ENCODE measurements at places on chromosomes 12 and 14.

GRCh38 chr12:25993901-25994651, 35.6 kb downstream of the RASSF8 start:
- no peak for DNase-seq

GRCh38 chr12:106030210-106031071, 108.3 kb downstream of the NUAK1 start:
- DNase-seq = no peak

GRCh38 chr14:38749936-38750335, 353.1 kb downstream of the SEC23A start:
- DNase-seq = no peak

GRCh38 chr14:61836807-61837206, 74.6 kb downstream of the SNAPC1 start:
- DNase-seq = no peak

DNA sequence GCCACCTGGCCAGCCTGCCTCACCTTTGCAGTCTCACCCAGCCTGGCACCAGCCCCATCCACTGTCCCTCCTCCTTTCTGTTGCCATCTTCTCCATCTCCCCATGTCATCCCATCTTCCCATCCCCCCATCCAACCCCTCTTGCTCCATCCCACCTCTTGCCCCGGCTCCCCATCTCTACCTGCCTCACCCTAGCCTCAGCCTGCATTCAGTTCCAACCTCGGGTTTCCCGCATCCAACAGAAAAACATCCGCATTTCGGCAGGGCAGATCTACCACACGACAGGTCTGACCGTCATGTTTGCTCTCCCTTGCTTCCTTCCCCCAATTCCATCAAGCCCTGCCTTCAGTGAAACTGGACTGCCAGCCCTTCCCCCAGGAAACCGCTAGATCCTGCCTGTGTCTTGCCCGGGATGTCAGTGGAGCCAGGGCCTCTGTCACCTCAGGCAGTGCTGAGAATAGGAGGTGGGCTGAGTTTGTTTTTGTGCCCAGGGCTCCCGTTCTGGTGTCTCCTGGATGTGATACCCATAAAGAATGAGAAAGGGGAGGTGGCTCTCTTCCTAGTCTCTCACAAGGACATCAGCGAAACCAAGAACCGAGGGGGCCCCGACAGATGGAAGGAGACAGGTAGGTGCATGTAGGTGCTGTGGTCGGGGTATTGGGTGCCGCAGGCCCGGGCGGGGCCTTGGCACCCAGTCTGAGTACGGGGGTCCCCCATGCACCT, 2.5 kb downstream of the KCNH3 start:
- DNase-seq = no peak

DNA sequence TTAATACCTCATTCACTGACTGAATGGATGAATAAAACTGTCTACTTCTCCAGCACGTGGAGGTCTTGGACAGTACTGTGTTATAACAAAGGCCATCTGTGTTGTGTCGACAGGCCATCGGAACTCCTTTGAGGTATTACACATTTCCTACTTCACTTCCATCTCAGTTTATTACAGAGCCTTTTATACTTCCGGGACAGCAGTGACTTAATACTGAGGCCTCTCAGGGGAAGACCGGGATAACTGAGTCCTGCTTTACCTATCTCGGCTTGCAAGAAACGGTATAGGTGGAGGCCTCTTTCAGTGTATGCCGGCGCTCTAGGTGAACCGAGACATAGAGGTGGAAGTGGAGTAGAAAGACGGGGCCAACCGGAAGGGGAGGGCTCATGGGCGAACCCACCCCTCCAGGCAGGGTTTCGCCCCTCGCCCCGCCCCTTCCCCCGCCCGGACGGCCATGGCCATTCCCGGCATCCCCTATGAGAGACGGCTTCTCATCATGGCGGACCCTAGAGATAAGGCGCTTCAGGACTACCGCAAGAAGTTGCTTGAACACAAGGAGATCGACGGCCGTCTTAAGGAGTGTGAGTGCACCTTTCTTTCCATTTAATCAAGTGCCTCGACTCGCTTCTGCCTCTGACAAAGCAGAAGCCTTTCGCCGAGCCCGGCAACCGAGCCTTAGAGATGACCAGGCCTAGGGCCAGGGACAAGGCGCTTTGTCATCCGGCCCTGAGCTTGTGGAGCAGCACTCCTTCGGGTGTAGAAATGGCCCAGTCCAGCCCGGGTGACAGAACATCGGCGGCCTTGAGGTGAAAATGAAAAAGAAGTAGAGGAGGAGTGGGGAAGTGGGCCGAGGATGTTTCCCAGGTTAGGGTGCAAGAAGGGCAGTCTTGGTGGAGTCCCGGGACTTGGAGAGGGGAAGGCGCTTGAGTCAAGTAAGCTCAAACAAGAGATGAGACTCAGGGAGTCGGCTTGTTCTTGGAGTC, at the start of gene PSMC6:
TSS of gene PSMC6 (plus strand) at position 477 of the 983 bp plus-strand sequence. CDS start at position 497, 20 bp downstream.
- DNase-seq = peak; percentile 53

- DNase-seq = no peak
Measured at GRCh38 chr14:34450542-34450915, 11.5 kb downstream of the SPTSSA start.

- DNase-seq = no peak
Measured at GRCh38 chr12:96220902-96221301, 26.7 kb downstream of the ELK3 start.

GRCh38 chr14:68685419-68686204, 107.3 kb downstream of the ZFP36L1 start:
- DNase-seq = no peak

DNA sequence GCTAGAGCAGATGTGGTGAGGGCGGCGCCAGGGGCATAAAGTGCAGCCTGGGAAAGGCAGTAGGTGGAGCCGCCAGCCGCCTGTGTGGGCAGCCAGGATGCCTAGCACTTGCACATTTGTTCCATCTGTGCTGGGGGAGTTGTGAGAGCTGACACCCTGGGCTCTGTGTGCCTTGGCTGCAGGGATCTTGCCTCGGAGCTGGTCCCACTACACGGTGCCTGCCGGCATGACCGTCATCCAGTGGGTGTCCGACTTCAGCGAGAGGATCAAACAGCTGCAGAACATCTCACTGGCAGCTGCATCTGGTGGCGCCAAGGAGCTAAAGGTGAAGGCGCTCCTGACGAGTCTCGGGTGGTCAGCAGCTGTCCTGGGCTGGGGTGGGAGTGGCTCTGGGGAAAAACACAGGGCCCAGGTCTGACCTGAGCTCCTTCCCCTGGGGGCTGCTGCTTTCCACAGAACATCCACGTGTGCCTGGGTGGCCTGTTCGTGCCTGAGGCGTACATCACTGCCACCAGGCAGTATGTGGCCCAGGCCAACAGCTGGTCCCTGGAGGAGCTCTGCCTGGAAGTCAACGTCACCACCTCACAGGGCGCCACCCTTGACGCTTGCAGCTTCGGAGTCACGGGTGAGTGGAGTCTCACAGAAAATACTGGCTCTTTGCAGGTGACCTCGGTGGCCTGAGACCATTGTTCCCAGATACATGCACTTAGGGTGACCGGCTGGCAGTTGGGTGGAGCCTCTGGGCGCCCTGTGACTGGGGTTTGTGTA, 37.4 kb downstream of the HSP90AA1 start:
- DNase-seq = no peak
